ENCODE measurements at places on chromosomes 3 and 15. TPM values are rescaled to one million over a fixed set of nuclear protein-coding genes. Genes with fewer than 3 reads are reported as not detected.

The MOBP gene
- total RNA-seq, result not detected

The GRK7 gene
- not detected for total RNA-seq

The ECT2 gene
- total RNA-seq, result 120 TPM

DNA sequence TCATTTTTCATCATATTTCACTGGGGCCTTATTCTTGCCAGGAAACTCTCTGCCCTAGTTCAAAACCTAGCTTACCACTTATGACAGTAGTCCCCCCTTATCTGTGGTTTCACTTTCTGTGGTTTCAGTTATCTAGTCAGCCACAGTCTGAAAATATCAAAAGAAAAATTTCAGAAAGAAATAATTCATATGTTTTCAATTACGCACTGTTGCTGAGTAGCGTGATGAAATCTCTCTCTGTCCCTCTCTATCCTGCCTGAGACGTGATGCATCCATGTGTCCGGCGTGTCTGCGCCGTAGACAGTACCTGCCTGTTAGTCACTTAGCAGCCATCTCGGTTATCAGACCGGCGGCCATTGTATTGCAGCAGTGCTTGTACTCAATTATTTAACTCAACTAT, 369.9 kb upstream of the MCTP2 start:
- no peak for DNase-seq

DNA sequence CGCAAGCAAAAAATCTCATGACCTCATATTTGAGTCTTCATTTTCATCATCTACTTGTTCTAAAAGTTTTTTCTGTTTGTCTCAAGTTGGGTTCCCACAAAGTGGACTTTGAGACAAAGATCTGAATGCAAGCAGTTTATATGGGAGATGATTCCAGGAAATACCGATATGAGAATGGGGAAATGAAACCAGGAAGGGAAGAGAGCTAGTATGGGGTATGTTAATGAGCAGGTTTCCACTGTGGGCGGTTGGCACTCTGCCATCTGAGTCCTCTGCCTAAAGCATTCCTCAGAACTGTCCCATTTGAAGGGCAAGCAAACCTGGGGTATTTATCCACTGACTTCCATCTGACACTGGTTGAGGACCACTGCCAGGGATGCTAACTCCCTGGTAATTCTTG, 8.8 kb downstream of the ADPRH start:
- DNase-seq, result no peak

DNA sequence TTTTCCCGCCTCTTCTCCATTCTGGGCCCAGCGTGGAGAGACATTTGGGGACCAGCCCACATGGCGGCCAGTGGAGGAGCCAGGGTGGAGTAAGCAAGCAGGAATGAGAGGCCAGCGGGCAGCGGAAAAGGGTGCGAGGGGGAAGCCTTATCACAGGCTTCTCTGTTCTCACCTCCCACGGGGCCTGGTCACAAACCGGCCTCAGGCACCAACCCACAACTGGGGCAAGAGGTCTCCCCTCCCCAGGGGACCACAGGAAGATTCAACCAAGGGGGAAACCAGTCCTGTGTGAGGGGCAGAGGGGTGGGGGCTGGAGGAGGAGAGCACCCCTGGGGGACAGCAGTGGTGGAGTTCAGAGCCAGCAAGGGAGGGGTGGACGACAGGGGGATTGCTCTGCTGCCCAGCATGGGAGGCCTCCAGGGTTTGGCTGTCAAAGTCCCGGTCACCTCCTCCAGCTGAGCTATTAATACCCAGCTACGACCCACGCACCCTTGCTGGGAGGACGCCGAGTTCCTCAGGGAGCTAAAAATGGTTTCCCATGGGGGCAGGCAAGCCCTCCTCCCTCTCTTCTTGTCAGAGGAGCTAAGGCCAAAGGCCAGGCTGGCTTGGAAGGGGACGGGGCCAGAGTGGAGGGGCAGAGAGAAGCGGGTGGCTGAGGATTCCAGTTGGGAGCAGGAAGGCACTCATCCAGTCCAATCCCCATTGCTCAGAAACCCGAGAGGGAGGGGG, 23.8 kb upstream of the RPL29 start:
- no peak for DNase-seq

- DNase-seq, result no peak
Measured at GRCh38 chr15:57910672-57911071, 154.8 kb downstream of the ALDH1A2 start.

DNA sequence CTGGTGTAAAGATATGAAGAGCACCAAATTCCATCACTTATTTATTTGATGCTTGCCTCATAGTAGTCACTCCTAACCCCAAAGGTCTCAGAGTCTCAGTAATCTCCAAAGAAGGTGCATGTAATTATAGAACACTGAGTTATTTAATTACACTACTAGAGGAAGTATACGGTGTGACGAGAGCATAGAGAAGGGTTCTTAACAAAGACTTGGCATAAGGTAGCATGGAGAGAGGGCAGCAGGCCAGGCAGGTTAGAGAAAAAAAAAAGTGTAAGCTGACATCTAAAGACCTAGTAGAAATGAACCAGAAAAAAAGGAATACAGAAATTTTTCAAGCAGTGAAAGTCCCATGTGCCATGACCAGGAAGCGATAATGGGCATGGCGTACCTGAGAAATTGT, 213.3 kb upstream of the TGFBR2 start:
- no peak for DNase-seq

GRCh38 chr15:100879464-100880138, at the start of gene ALDH1A3:
Gene ALDH1A3 (plus strand): TSS chr15:100879831. CDS start chr15:100879908, 77 bp downstream.
- no peak for DNase-seq

DNA sequence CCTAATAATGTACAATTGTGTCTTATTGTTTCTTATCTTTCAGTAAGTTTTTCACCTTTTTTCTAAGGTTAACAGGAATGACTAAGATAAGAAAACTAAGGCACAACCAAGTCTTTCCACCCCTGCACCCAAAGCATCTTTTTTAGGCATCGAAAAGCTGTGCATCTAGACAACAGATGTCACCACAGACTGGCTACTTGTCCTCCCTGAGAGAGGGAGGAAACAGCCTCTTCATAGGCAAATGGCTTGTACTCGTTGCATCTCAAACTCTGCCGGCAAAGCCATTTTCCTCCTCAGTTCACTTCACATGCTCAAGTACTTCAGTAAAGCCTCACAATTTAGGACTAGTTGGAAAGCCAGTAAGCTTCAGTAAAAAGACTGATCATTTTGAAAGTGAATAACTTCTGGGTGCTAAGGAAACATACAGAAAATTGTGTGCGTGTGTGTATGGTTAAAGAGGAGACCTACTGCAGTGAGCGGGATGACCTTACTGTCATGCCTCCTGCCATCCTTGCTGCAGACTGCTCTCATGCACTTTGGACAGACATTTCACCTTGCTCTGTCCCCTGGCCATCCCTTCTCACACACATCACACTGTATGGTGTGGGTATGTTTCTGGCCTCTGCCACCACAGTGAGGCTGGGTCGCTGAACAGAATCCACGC, 36.5 kb upstream of the HACD2 start:
- DNase-seq, result no peak

- peak; percentile 76 for DNase-seq
Measured at GRCh38 chr3:173745952-173746682, 348.6 kb downstream of the NLGN1 start.

DNA sequence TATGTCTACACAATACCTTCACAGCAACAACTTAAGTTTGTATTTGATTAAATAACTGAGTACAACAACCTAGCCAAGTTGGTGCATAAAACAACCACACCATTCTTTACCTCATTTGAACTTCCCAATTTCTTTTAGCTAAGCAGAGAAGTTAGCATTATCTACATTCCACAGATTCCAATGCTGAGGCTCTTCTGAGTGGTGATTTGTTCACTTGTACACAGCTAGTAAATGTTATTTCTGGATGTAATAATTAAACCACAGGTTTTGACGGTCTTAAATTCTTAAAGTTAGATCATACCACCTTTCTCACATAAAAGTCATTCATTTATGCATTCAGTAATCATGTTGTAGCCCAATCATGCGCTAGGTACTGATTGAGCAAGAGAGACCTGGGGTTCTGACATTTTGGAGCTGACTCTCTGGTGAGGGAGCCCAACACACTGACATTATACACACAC, 102.5 kb downstream of the SST start:
- no peak for DNase-seq
